ENCODE measurements at places on chromosomes 5 and 9. TPM values are rescaled to one million over a fixed set of nuclear protein-coding genes. Genes with fewer than 3 reads are reported as not detected.

Gene RMND5B
- total RNA-seq, result 26.2 TPM

Gene LMX1B
- not detected for total RNA-seq

Gene NKD2
- 0.82 TPM for total RNA-seq

Gene ANKRD31
- total RNA-seq, result 0.99 TPM

Gene GHR
- not detected for total RNA-seq

GRCh38 chr5:84568171-84568570 lies 183.5 kb upstream of the EDIL3 start:
- no peaks in the 10 kb centered on the region for H3K36me3 ChIP-seq
- H3K4me3 ChIP-seq, result no peak overlapping the region
- H3K27ac ChIP-seq, result no peak overlapping the region

DNA sequence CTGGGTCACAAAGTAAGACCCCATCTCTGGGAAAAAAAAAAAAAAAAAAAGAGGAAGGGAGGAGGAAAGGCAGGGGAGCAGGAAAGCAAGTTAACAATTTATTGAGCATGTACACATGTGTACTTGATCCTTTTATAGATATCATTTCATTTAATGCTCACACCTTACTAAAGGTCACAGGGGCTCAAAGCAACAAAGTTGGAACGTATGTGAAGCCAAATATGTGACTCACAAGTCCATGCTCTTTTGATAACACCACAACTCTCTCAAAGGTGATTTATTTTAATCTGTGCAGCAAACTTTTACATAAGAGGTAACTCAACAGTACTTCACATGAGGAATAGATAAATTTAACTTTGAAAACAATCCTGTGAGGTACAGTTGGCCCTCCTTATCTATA lies 34.4 kb upstream of the DTWD2 start:
- H3K27me3 ChIP-seq, result no peaks in the 10 kb centered on the region
- no peak overlapping the region for H3K27ac ChIP-seq
- no peak for DNase-seq
- no peaks in the 10 kb centered on the region for H3K36me3 ChIP-seq

DNA sequence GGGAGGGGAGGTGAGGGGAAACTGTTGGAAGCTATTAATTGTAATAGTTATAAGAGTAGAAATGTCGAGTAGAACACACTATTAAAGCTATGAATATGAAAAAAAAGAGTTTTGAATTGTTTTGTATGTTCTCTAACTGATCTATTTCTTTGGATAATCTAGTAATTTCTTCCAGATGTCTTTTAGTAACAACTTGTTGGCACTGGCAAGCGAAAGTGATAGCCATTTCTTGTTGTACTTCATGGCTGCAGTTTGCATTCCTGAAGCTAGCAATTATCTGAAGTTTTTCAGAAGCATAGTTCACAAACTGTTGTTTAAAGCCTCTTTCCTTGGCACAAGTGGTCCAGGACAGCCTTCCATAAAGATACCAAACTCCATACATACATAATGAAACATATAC lies 49.4 kb upstream of the SPATA31C2 start:
- H3K4me3 ChIP-seq, result no peak overlapping the region
- DNase-seq, result no peak
- H3K4me1 ChIP-seq, result peaks cover 2% of the 10 kb centered on the region
- peaks cover 2% of the 10 kb centered on the region for H3K36me3 ChIP-seq
- H3K27me3 ChIP-seq, result peaks cover 16% of the 10 kb centered on the region

DNA sequence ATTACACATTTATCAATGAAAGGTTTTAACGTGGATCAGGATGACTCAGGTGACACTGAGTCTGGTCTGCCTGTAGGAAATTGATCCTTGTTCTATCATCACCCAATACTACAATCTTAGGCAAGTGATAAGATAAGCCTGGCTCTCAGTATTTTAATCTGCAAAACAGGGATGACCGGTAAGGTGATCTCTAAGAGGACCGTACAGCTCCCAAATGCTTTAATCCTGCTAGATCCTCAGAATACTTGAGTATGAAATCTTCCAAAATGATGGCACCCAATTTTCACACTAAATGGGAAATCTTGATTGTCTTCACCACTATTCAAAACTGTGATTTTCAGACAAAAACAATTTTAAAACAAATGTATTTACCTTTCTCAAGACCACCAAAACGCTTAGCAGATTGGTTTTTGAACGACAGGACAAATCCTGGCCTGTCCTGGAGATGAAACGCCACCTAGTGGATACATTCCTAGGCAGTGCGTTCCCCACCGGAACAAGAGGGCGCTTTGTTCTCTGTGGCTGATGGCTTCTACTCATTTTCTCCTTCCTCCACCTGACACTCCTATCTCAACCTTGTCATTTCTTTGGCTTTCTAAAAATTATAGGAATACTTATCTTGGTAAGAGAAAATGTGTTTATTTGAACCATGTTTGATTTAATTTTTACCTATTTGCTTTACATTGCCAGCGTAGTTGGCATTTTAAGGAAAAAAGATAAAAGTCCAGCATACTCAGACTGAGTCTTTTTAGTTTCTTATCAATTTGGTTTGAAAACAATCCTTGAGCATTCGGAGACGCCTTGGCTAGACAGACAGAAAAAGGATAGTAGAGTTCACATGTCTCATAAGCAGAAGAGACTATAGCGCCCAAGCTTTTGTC lies 41.2 kb upstream of the VCAN start:
- DNase-seq, result peak; percentile 45
- peaks cover 4% of the 10 kb centered on the region for H3K4me1 ChIP-seq
- no peaks in the 10 kb centered on the region for H3K27me3 ChIP-seq
- H3K4me3 ChIP-seq, result no peak overlapping the region

DNA sequence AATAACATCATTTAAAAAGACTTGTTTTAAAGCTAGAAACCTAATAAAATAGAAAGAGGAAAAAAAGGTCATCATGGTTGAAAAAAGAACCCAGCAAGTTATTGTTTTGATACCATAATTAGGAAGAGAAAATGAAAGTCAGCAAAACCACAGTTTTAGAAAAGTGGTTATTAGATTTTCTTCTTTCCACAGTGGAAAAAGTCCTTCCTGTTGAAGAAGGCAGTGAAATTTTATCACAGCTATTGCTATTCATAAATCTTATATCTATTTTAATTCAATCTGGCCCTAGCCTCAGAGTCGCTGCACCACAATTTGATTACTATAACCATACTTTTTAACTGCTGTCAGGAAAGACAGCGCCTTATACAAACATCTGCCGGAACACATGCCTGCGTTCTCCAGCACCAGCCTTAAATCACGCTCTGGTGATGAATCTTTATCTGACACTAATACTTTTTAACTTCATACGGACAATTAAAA lies 60.3 kb downstream of the MAPKAP1 start:
- H3K4me1 ChIP-seq, result peaks cover 83% of the 10 kb centered on the region
- peak overlapping the region; percentile 92 for H3K27ac ChIP-seq
- no peaks in the 10 kb centered on the region for H3K27me3 ChIP-seq
- peaks cover 39% of the 10 kb centered on the region for H3K36me3 ChIP-seq
- no peak for DNase-seq
- H3K4me3 ChIP-seq, result peak overlapping the region; percentile 67

DNA sequence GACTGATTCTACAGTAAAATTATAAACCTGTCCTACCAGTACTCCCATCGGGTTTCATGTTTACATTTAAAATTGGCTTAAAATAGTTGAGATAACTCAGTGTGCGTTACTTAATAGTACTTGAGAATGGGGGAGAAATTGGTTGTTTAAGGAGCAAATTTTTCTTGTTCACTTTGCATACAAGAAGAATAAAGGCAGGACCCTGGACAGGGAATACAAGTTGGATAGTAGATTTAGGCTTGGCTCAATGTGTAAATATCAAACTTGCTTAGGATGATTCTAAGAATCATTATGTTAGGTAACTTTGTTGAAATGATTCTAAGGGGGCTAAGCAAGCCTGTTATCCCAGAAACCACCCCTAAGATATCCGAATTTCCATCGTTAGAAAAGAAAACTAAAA lies 448.4 kb upstream of the TLE4 start:
- H3K27me3 ChIP-seq, result peaks cover 4% of the 10 kb centered on the region
- H3K36me3 ChIP-seq, result no peaks in the 10 kb centered on the region
- H3K4me3 ChIP-seq, result no peak overlapping the region
- no peaks in the 10 kb centered on the region for H3K4me1 ChIP-seq
- DNase-seq, result no peak

GRCh38 chr9:136010615-136011361 lies 49.6 kb upstream of the UBAC1 start:
- H3K27ac ChIP-seq, result no peak overlapping the region
- no peaks in the 10 kb centered on the region for H3K36me3 ChIP-seq
- no peaks in the 10 kb centered on the region for H3K27me3 ChIP-seq
- H3K4me3 ChIP-seq, result no peak overlapping the region
- no peaks in the 10 kb centered on the region for H3K4me1 ChIP-seq

DNA sequence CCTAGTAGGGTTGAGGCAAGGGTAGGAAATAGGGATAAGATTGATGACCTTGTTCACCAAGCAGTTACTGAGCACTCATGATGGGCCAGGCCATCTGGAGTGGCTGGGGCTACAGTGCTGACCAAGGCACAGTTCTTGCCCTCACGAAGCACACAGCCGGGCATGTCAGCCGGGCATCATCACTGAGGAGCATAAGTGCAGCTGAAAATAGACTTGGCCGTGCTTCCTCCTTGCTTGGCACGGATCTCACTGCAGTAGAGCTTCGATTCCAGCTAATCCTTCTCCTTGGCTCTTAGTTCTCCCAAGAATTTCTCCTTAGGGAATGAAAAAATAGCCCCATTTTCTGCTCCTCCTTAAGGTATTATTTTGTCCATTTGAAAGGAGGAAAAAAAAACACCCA lies 116.6 kb downstream of the NMUR2 start:
- no peak overlapping the region for H3K27ac ChIP-seq
- H3K4me3 ChIP-seq, result no peak overlapping the region
- H3K27me3 ChIP-seq, result peaks cover 4% of the 10 kb centered on the region
- no peaks in the 10 kb centered on the region for H3K4me1 ChIP-seq
- no peaks in the 10 kb centered on the region for H3K36me3 ChIP-seq
- DNase-seq, result no peak

GRCh38 chr9:92607088-92607487 lies 62.8 kb downstream of the IPPK start:
- no peak for DNase-seq
- H3K27me3 ChIP-seq, result no peaks in the 10 kb centered on the region
- no peak overlapping the region for H3K4me3 ChIP-seq
- peaks cover 18% of the 10 kb centered on the region for H3K36me3 ChIP-seq
- H3K4me1 ChIP-seq, result peaks cover 4% of the 10 kb centered on the region
- H3K27ac ChIP-seq, result no peak overlapping the region

DNA sequence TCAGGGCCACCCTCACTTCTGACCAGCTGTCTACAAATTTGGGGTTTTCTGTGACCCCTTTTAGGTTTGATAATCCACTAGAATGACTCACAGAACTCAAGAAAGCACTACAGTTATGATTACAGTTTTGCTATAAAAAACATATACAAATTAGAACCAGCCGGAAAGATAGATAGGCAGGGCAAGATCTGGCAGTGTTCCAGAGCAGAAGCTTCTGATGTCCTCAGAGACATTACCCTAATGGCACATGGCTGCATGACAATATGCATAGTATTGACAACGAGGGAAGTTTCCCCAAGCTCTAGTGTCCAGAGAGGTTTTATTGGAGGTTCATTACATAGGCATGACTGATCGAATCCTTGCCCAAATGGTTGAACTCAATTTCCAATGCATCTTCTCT lies 158.1 kb downstream of the RAB3C start:
- no peaks in the 10 kb centered on the region for H3K4me1 ChIP-seq
- H3K4me3 ChIP-seq, result no peak overlapping the region
- H3K27me3 ChIP-seq, result peaks cover 4% of the 10 kb centered on the region
- no peaks in the 10 kb centered on the region for H3K36me3 ChIP-seq
- no peak overlapping the region for H3K27ac ChIP-seq

DNA sequence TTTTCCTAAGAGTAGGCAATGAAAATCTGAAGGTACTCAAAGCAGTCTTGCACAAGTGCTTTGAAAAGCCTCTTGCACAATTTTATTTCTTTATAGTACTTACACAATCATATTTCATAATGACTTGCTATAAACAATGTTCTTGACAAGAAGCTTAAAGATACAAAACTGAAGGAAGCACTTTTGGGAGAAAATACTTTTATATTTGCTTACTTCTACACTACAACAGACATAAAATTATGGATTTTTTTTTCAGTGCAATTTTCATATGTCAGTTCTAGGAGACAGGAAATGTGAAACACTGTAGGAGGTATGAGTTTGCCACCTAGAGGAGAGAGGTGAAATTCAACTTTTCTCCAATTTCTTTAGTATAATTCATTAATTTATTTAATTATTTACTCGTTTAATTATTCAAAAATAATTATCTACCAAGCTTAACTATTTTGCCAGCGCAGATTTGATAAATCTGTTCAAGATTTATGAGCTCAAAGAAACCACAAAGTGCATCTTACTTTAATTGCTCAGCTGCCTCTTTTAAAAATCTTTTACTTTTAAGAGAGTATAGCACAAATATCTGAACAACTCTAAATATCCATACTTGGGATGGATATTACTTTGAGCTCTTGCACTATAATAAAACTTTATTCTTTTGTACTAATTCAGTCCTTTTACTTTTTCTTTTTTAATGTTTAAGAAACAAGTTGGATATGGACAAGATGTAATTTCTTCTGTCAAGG lies 29.0 kb upstream of the CDKN2B start:
- no peak for DNase-seq
- no peak overlapping the region for H3K27ac ChIP-seq
- H3K4me1 ChIP-seq, result peaks cover 30% of the 10 kb centered on the region
- no peaks in the 10 kb centered on the region for H3K36me3 ChIP-seq
- no peak overlapping the region for H3K4me3 ChIP-seq
- peaks cover 10% of the 10 kb centered on the region for H3K27me3 ChIP-seq

DNA sequence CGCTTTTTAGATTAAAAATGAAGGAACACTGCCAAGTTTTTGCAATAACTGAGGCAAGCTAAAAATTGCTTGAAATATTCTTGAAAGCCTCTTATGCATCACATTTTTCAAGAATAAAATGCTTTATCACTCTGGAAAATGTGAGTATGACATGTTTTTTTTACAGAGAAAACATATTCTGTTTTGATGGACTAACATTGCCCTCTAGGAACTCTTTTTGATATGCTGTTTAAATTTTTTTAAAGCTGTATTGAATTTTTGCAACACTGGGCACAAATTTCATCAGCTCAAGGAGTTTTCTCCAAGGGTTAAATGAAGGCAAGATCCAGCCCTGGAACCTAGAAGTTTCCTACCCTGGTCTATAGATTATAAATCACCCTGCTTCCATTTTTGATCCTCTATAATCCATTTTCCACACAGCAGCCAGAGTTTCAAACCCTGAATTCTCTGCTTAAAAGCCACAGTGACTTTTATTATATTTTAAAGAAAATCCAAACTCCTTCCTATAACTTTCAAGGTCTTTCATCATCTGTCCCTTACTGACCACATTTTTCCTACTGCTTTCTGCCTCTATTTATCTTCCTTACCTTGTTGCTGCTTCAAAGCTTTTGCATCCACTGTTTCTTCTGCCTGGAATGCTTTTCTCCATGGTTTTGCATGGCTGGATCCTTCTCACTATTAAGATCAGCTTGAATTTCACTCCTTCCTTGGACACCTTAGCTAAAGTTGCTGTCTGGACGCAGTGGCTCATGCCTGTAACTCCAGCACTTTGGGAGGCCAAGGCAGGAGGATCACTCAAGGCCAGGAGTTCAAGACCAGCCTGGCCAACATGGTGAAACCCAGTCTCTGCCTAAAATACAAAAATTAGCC lies 60.9 kb downstream of the IL31RA start:
- no peak overlapping the region for H3K4me3 ChIP-seq
- no peak for DNase-seq
- no peaks in the 10 kb centered on the region for H3K27me3 ChIP-seq
- H3K4me1 ChIP-seq, result peaks cover 2% of the 10 kb centered on the region

GRCh38 chr5:22593592-22593991 lies 259.6 kb downstream of the CDH12 start:
- no peak for DNase-seq
- no peaks in the 10 kb centered on the region for H3K4me1 ChIP-seq
- H3K27ac ChIP-seq, result no peak overlapping the region
- H3K4me3 ChIP-seq, result no peak overlapping the region
- no peaks in the 10 kb centered on the region for H3K27me3 ChIP-seq

All from activated naive CD8-positive, alpha-beta T cell treated with anti-CD3 and anti-CD28 coated beads for 36 hours (primary cell).